Stimulated activated CD8-positive, alpha-beta memory T cell treated with anti-CD3 and anti-CD28 coated beads, Interleukin-7, amount 100 ng/mL, for 48 hours (primary cell): ENCODE measurements at places on chromosomes 3 and 15.

GRCh38 chr3:45318689-45319088, 69.7 kb upstream of the LARS2 start:
- DNase-seq = no peak

- no peak for DNase-seq
Observed at GRCh38 chr15:65042776-65043327, 2.3 kb upstream of the SLC51B start.

DNA sequence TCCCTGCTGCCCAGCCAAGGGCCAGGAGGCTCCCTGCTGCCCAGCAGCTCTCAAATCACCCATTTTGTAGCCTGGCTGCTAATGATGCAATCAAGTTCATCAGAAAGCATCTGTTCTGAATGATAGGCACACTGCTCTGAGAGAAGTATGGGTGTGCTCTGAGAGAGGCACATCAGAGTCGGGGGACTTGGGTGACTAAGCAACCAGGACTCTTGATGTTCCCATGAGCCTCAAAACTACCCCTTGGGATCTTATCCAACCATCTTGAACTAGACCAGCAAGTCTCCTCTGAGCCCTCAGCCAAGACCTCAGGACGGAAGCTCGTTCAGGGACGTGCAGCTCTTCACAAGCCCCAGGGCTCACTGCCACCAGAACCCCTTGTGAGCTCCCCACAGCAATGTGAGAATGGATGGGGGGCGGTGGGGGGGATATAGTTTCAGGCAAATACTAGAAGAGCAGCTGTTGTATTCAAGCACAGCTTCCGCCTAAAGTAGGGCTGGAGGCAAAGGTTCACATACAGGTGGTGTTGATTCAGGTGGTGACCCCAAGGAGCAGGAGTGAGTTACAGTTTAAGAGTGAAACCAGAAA, 52.2 kb upstream of the HES1 start:
- DNase-seq = no peak

DNA sequence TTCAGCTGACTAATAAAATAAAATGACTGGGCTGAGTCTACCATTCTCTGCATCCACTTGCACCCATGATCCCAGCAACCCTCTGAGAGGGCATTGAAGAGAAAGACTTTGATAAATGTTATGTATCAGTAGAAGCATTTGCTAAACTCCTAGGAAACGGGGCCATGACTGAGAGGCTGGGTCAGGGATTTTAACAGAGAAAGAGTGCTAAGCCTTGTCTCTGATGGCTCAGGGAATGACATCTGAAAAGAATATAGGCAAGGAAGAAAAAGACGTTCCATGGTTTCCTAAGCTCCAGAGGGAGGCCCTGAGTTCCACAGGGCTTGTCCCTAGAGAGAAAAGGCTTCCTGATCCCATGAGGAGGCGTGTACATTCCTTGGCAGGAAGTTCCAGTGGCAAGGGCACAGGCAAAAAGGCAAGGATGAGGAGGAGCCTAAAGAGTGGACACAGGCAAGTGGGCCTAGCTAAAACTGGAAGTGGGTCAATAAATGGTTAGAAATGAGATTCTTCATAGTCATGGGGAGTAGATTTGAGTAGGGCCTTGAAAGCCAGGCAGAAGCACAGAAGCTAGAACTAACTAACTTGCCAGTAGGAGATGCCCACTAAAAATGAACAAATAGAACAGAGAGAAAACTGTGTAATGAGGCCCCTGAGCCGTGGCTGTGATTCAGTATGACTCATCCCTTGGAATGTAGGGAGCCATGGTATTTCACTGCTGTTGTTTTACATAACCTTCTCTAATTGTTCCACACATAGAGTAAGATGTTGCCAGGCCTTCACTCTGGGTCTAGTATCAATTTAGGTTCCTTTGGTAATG, 44.9 kb upstream of the MANF start:
- no peak for DNase-seq

DNA sequence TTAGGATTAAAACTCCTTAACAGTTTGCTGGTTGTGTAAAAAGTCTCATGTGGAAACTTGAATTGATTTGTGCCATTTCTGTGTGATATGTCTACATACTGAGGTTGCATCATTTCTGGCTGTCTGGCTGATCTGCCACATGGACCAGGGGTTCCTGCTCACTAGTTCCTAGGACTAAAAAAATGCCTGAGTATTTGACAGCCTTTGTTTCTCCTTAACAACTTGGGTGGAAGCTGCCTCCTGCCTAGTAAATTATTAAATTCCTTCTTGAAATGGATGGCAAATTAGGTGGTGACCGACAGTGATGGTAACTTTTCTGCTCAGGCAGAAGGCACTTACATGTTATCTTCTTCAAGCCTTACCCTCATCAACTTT, 226.9 kb upstream of the MRPL3 start:
- no peak for DNase-seq

- DNase-seq = no peak
Observed at GRCh38 chr15:32852771-32853170, 135.0 kb downstream of the GREM1 start.

DNA sequence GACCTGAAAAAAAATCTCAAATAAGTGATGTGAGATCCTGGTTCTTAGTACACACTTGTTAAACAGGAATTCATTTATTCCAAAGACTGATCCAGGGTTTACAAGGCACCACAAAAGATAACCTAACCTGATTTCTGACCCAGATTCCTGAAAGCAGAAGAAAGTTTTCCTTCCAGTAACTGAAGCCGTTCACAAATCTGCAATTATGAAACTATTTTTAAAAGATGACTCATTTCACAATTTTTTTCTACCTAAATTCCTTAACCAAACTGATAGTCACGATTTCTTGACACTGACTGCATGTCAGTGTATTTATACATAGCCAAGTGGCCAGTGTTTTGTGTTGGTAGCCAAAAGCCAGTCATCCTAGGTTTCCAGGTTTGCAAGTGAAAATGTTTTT, 17.1 kb downstream of the SLC9A9 start:
- DNase-seq = no peak

GRCh38 chr3:83131236-83131635, 1369.8 kb upstream of the GBE1 start:
- no peak for DNase-seq

DNA sequence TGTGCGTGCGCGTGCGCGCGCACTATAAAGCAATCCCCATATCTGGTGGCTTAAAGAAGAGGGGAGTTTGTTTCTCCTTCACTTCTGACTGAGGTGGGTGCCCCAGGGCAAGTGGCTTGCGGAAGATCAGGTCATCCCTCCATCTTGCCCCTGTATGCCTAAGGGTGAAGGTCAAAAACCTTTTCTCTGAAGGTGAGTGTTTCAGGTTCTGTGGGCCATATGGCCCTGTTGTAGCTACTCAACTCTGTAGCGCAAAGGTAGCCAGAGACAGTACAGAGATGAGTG, 5.5 kb downstream of the ABTB1 start:
- no peak for DNase-seq

DNA sequence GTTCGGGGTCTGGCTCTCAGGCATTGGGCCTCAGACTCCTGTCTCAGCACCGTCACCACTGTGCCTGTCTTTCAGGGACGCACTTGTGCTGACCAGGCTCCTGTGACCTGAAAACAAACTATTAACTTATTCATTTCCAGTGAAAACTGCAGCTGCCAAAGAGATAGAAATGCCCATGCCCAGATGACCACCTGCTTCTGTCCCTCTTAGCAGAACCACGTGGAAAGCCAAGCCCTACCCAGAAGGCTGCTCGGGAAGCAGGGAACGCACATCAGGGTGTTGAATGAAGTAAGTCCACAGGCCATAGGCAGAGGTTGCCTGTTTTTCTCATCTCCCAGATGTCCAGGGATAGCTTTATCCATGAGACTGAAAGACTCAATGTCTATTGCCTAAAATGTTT, 219.3 kb downstream of the EBLN2 start:
- DNase-seq = no peak

GRCh38 chr3:149572796-149573414, 84.9 kb downstream of the WWTR1 start:
- DNase-seq = no peak

DNA sequence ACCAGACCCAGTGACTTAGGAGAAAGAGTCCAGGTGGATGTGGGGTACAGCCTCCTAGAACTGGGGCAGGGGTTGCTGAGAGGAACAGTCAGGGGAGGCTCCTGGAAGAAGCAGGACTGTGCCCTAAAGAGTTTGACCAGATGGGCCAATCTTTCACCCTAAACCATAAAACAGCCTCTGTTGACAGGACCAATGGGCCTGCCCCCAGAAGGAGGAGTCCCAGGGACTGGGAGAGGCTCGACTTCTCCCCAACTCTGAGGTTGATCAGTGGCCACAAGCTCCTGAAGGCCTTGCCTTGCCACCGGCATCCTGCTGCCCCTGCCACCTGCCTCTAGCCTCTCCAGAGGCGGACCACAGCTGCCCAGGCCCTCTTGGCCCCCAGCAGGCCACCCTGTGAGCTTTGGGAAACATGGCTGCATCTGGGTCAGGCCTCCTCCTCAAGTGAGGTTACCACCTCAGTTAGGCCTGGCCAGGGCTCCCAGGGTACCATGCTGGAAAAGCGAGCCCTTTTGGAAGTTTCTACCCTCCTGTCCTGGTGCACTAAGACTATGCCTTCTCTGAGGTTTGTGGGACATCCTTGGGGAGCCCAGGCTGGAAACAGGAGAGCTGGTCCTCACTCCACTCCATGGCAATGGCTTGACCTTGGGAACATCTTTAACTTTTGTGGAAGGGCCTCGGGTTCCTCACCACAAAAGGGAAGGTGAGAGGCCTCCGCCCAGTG, 2.8 kb downstream of the VIPR1 start:
- DNase-seq = no peak

- no peak for DNase-seq
Observed at GRCh38 chr15:37220949-37221670, 120.8 kb upstream of the MEIS2 start.

GRCh38 chr15:67691450-67691849, 133.9 kb upstream of the SKOR1 start:
- no peak for DNase-seq

- peak; percentile 4 for DNase-seq
Observed at GRCh38 chr3:130539005-130539404, 22.0 kb downstream of the COL6A6 start.

GRCh38 chr3:9915254-9916141, 1.4 kb upstream of the IL17RC start:
- no peak for DNase-seq

GRCh38 chr3:73036694-73037591, 24.5 kb upstream of the EBLN2 start:
- DNase-seq = no peak

DNA sequence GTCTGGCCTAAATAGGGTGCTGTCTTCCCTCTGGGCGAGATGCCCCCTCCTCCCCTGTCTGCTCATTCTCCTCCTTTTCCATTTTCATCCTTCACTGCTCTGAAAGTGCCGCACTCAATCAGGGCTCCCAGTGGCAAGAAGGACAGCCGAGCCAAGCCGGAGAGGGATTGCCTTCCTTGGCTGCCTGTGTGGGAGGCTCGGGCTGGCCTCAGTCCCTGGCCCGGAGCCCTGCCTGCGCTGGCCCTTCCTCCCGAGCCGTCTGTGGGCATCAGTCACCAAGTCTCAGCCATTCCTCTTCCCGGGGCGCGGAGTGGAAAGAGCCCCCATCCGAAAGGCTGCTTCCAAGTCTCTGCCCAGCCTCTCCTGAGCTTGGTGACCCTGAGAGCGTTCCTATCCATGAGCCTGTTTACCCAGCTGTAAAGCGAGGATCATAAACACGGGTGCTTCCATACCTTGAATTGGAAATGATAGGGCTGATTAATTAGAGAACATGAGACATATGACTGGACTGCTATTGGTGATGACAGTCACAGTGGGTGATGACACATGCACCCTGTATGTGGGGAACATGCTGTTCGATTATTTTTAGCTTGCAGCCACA, 59.1 kb upstream of the TLE3 start:
- no peak for DNase-seq

GRCh38 chr15:41945221-41945620, 27.1 kb downstream of the EHD4 start:
- DNase-seq = no peak
